NB4 (cell line): ENCODE measurements at places on chromosomes 6 and 20.

DNA sequence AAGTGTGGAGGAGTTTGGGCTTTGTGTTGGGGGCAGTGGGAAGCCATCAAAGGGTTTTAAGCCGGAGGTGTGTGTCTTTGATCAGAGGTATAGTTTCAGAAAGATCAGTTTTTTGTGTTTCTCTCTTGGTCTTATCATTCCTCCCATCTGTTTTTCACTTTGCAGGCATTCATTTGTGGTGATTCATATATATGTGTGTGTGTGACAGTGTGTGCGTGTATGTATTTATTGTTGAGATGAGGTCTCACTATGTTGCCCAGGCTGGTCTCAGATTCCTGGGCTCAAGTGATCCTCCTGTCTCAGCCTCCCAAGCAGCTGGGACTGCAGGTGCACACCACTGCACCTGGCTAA, 11.1 kb upstream of the SERINC3 start:
- DNase-seq = no peak

DNA sequence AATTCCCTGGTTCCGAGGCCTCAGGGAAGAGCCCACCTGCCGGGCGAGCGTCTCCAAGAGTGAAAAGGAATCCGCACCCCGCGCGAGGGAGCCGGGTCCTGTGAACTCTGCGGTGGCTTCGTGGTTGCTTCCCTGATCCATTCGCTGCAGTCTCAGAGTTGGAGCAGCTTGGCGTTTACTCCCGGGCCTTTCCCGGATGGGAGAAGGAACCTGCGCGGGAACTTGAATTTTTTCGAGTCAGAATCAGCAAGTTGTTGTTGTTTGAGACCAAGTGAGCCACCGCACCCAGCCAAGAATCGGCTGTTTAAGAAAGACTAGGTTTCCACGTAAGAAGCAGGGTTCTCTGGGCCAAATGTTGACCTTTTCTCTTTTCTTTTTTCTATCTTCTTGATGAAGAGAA, 12.9 kb downstream of the PRSS16 start:
- DNase-seq = no peak

GRCh38 chr6:124963416-124963785, 1.2 kb downstream of the RNF217 start:
- DNase-seq = no peak

DNA sequence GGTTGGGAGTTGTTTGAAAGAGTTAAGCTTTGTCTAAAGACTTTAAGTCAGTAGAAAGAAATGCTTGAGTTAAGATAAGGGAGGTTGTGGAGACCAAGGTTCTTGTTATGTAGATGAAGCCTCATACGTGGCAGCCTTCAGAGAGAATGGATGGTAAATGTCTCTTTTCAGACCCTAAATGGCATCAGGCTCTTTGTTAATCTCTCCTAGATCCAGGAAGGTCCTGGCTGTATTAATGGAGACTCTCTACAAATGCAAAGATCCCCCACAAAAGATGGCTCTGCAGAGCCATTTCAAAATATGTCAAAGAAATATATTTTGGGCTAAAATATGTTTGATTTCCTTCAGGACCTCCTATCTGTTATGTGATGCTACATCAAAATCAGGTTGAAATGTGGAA, 161.6 kb downstream of the ADAT2 start:
- DNase-seq = no peak

- no peak for DNase-seq
These were observed 28.8 kb downstream of the RARS2 start for GRCh38 chr6:87561017-87561416.

GRCh38 chr20:61310954-61311353, 58.9 kb downstream of the CDH4 start:
- DNase-seq = no peak

- no peak for DNase-seq
These were observed 63.9 kb downstream of the JARID2 start for GRCh38 chr6:15309611-15310283.

DNA sequence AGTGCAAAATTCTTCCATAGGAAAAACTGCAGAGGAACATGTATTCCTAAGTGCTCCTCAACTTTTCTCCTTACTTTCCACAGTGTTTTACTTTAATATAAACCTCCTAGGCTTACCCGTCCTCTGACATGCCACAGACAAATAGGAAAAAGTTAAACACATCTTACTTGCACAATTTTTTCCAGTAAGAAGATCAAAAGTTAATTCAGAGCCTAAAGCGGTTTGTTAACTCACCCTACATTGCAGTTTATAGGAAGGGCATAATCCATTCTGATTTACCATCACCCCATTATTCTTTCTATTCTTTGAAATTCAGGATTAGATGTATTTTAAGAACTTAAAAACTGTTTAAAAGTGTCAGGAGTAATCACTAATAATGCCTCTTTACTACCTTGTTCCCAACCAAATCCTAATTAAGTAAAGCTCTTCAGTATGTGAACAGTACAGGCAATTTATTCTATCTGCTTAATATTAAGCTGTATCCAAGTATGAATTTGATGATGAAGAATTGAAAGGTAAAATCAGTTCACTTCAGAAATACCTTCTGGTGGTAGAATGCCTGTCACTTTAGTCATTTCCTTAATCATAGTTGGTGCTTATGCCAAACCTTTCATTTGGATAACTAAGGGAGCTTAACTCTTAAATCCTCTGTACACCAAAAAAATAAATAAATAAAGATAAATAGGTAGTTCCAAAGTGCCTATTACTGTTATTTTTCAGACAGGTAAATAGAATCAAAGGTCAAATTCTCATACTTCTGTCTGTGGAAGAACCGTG, 292.0 kb downstream of the ALDH8A1 start:
- DNase-seq = no peak

DNA sequence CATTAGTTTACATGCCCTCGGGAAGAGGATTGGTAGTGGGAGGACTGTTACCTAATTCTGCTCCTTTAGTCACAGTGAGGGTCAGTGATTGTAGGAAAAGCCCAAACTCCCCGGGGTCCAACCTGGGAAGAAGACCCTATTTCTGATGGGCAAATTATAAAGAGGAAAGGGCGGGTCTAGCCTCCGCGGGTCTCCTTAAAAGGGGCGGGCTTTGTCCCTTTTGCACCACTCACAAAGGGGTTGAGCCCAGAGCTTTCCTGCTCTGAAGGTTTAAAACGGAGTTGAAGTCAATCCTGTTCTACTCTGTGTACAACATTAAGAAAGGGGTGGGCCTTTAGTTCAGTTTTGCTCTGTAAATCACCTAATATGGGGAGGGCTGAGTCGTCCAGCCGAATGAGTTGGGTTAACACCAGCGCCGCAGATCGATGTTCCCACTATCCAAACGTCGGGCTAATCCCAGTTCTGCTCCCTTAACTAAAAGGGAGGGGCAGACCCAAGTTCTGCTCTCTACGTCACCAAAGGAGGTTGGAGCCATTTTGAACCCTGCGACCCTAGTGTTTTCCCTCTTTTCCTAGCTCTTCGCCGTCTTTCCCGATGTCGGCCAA, 920 bp upstream of the RNF5 start:
- peak; percentile 69 for DNase-seq

DNA sequence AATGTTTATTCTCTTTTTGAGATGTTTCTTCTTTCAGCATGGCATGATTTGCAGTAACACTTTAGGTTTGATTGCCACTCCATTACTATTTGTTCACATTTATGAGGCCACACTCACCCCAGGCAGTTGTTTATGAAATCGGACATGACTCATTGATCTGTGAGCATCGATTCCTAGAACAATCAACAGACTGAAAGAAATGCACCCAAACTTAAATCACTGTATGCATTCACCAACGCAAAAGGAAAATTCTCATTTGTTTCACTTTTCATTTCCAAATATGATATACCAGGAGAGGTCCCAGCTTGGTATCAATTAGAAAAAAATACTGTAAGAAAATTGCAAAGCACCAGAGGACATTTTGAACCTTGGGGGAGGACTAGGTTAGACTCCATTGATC, 5.4 kb upstream of the GJA10 start:
- DNase-seq = peak; percentile 11

DNA sequence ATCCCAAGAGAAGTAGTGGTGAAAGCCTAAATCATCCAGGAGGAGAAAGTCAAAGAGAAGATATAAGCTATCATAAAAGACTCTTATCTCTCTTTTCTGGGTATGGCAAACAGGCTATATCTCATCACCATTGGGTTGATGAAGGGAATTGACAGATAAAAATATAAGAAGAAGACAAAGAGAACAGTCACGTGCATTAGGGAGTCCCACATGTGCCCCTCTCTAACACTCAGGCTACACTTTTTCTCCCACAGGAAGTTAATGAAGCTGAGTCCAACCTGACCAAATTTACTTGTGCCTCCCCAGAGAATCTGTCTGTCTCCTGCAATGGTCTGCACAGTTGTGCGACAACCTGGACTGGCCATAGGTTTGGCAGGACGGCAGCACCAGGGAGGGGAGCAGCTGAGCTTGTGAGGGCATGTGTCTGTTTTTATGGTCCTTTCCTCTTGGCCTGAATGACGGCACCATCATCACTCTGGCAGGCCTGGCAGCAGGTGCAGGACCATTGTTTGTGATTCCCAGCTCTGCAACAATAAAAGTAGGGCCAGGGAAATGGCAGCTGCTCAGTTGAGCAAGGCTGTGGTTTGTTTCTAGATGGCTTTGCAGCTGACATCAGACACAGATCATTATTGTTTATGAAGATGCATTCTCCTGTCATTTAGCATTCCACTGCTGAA, 144.5 kb upstream of the MCHR2 start:
- no peak for DNase-seq

GRCh38 chr6:155117785-155118184, 122.7 kb downstream of the TIAM2 start:
- no peak for DNase-seq

DNA sequence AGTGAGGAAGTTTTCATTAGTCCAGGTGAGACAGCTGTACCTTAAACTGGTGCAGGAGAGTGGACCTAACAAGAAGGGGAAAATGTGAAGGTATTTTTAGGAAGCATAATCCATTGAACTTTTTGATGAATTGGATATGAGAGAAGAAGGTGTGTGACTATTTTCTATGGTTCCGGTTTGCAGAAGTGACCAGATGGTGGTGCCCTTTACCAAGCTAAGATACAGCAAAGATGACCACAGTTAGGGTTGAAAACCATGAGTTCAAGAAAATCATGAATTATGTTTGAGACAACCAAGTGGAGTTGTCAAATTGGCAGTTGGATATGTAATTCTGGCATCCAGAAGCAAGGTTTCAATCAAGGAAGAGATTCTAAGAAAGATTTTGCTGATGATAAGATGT, 61.9 kb upstream of the NRSN1 start:
- peak; percentile 42 for DNase-seq
